Prostate gland (tissue), 2 donors: ENCODE measurements at places on chromosomes 5 and 9.

- DNase-seq = no peak
Observed at GRCh38 chr9:135474915-135475314, 4.7 kb upstream of the PPP1R26 start.

DNA sequence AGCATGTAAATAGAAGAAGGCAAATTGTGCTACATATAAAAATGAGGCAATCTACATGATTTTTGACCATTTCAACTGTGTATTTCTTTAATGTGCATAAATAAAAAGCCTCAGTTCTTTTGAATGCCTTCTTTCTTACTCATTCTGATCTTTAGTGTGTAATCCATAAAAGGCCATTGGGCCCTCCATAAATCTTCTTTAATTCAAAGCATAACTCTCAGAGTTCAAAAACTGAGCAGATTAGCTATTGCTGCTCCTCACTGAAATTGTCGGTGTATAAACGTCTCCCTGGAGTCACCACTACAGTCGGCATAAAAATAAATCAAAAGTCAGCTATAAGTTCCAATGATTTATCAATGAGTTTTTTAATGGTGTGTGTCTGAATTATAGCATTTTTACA lies 45.3 kb upstream of the ADAMTSL1 start:
- no peak for DNase-seq

- DNase-seq = no peak
Observed at GRCh38 chr5:52909192-52909591, 80.0 kb upstream of the ITGA2 start.

DNA sequence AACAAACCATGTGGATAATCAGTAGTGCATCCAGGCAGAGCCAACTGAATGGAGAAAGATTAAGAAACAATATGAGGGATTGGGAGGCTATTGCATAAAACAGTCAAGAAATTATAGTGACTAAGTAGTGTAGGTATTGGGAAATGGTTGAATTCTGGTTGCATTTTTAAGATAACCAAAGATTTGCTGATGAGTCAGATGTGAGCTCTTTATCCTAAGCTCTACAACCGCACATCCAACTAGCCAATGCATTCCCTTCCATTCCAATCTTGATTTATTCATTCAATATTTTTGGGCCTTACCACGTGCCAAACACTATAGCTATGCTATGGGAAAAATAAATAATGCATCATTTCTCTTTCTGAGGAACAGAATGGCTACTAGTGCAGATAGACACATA lies 524.5 kb upstream of the RGMB start:
- DNase-seq = no peak

GRCh38 chr5:2149195-2149539 lies 266.4 kb upstream of the IRX4 start:
- DNase-seq = no peak

DNA sequence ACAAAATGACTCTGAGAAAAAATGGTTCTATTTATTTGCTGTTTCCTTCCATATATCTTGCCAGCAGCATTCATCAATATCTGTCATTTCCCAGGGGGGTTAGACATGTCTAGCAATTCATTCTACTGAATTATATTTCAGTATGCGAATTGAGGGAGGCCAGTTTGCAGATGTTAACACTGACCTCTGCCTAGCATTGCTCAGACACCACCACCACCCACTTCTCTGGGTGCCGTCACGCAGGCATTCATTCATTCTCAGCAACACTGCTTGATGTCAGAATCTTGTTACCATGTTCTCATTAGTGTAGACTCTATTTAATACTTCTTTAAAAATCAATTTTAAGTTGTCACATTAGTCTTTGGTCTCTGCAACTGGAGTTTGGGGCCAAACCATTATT lies 181.7 kb downstream of the MAST4 start:
- no peak for DNase-seq

DNA sequence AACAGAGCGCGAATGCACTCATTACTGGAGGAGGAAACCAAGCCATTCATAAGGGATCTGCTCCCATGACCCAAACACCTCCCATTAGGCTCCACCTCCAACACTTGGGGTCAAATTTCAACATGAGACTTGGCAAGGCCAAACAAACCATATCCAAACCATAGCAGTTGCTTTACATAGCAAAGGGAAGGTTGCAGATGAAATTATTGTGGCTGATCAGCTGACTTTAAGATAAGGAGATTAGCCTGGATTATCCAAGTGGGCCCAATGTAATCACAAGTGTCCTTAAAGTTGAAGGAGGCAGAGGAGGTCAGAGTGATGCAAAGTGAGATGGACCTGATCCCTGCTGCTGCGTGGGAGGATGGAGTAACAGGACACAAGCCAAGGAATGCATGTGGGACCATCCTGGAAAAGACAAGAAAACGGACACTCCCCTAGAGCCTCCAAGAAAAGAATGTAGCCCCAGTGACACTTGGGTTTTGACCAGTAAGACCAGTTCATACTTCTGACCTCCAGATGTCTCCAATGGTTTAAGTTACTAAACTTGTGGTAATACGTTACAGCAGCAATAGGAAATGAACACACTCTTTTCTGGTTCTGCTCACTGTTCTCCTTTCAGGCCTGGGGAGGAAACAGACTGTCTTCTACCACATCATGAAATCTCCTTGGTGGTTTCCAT lies 167.3 kb downstream of the GNAQ start:
- DNase-seq = no peak

DNA sequence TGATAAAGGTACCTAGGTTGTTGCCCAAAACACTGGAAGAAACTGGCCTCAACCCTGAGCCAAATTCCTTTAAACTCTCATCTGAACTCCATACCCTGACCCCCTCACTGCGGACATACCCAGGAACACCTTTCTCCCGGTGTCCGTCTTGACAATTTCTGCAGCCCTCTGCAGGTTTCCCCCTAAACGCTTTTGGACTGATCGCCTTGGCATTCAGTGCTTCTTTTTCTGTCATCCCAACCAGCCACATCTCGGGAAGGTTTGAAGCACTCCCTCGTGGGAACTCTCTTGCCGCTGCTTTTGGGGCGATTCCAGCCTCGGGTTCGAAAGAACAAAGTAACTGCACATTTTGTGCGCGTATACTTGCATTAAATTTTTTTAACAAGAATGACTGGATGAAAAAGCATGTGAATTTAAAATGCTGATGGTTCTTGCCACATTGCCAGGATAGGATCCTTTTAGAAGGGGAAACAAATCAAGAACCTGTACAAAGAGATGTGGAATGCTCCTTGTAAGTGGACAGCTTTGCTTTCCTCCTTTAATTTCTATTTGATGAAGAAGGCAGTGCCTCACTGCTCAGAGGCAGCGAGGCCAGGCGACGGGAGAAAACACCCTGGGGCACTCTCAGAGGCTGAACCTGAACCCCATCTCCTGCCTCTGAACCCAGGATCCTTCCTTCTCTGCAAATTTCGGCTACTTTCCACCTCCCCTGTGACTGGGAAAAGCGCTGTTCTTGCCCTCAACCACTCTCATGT lies 615 bp downstream of the PSMD5 start:
- peak; percentile 30 for DNase-seq

DNA sequence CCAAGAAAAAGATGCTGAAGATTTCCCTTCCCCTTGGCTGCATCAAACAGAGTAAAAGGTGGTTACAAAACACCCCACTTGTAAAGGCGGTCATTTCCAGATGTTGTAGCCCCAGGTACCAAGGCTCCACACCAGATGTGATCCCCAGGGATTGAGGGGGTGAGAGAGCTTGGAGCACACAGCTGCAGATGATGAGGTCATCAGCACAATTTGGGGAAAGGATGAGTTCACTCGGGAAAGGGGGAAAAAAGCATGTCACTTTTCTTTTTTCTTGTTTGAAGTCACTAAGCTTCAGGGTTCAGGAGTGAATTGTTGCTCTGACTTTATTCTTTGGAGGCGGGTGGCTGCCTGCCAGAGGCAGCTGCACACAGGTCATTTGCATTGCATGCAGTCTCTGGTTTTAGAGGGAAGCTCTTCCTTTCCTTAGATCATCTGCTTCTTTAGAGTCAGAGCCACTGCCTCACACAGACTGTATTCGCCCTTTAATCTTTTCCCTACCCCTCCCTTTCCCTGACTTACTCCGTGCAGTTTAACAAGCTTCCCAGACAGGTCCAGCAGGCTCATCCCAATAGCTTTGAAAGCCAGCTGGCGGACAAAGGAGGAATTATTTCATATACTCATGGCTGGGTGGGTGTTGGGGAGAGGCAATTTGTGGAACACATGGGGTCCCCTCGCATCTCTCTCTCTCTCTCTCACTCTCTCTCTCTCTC lies 409.3 kb upstream of the SLC24A2 start:
- DNase-seq = peak; percentile 85
